ENCODE measurements at places on chromosomes 5 and 9. TPM values are rescaled to one million over a fixed set of nuclear protein-coding genes. Genes with fewer than 3 reads are reported as not detected.

SLC9A3 gene
- total RNA-seq: 1.6 TPM

C8G gene
- total RNA-seq: not detected

FCN2 gene
- total RNA-seq: not detected

PLPPR1 gene
- not detected for total RNA-seq

VLDLR gene
- total RNA-seq: 6.0 TPM

GFRA3 gene
- total RNA-seq: not detected

TPPP gene
- not detected for total RNA-seq

GARIN3 gene
- total RNA-seq: not detected

SQSTM1 gene
- 355 TPM for total RNA-seq

SLC36A2 gene
- not detected for total RNA-seq

Data from epithelial cell of alveolus of lung (primary cell).